ENCODE measurements at places on chromosomes 1 and 21. TPM values are rescaled to one million over a fixed set of nuclear protein-coding genes. Genes with fewer than 3 reads are reported as not detected.

The OLFML3 gene
- 0.36 TPM for total RNA-seq

The ATP1A4 gene
- not detected for total RNA-seq

The GBP4 gene
- total RNA-seq = 3.6 TPM

The AMY2A gene
- not detected for total RNA-seq

The HSD3B2 gene
- not detected for total RNA-seq

The BARHL2 gene
- not detected for total RNA-seq

The OR2L2 gene
- not detected for total RNA-seq

The ADAM30 gene
- not detected for total RNA-seq

The TIE1 gene
- total RNA-seq = 472 TPM

The CCDC181 gene
- 2.1 TPM for total RNA-seq

The GJA4 gene
- 35.9 TPM for total RNA-seq

The PROK1 gene
- not detected for total RNA-seq

The TMEM82 gene
- not detected for total RNA-seq

The NPHP4 gene
- total RNA-seq = 5.1 TPM

The CYYR1 gene
- 15.5 TPM for total RNA-seq

The OR14K1 gene
- not detected for total RNA-seq

The ACADM gene
- 55.9 TPM for total RNA-seq

The SLC22A15 gene
- total RNA-seq = 0.27 TPM

The CD53 gene
- not detected for total RNA-seq

The SDE2 gene
- total RNA-seq = 25.2 TPM

The TNFRSF1B gene
- 28.1 TPM for total RNA-seq

The VCAM1 gene
- total RNA-seq = 10.4 TPM

The RXRG gene
- not detected for total RNA-seq

The ELAPOR1 gene
- 0.53 TPM for total RNA-seq

The GUCA2B gene
- total RNA-seq = not detected

The COL8A2 gene
- 3.6 TPM for total RNA-seq

The PLA2G2C gene
- total RNA-seq = not detected

The IFI44 gene
- 22.7 TPM for total RNA-seq

The CDA gene
- total RNA-seq = 2.0 TPM

The BSND gene
- total RNA-seq = not detected

The LEMD1 gene
- not detected for total RNA-seq

The FMO4 gene
- 0.65 TPM for total RNA-seq

The EXTL1 gene
- under 0.01 TPM for total RNA-seq

The CRP gene
- not detected for total RNA-seq

The USH2A gene
- not detected for total RNA-seq

The NHLH1 gene
- total RNA-seq = not detected

The CHRM3 gene
- 2.6 TPM for total RNA-seq

The TRIM67 gene
- total RNA-seq = not detected

The LCE3E gene
- not detected for total RNA-seq

Measured in thoracic aorta endothelial cell (primary cell).